Common myeloid progenitor, CD34-positive (primary cell): ENCODE measurements at places on chromosomes 4 and X.

- no peak for DNase-seq
Measured at GRCh38 chr4:11312389-11312788, 116.3 kb downstream of the HS3ST1 start.

DNA sequence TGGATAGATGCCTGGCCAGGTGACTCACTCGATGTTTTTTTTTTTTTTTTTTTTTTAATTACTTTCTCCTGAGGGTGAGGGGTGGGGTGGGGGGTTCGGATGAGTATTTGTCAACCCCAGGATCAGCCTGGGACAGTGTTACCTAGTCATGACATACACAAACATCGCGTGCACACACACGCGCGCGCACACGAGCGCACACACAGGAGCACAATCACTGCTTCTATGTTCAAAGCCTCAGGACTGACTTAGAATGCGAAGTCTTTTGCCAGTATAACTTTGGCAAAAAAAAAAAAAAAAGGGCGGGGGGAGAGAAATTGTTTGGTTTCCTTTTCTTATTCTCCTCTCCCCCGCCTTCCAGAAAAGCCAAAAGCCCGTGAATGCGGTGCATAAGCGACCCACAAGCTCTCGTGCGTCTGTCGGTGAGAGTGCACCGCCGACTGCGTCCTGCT lies 115.0 kb upstream of the TEX13C start:
- DNase-seq = peak; percentile 59

- DNase-seq = no peak
Measured at GRCh38 chrX:465418-466215, 78.9 kb upstream of the PPP2R3B start.

- DNase-seq = no peak
Measured at GRCh38 chr4:2339458-2340271, 77.8 kb upstream of the MXD4 start.

DNA sequence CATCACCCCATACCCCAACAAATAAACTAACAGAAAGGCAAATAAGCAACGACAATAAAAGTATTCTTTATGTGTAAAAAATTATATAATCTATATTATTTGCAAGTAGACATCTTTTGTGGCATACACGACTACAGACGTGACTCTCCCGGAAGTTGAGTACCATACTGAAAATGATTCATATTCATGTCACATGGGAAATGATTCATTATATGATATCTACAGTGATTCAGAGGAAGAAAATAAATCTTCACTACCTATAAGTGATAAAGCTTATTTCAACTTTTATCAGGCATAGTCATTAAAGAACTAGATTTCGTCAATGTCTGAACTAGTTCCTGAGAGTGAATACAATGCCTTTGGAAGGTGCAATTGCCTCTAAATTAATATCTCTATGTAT lies 4.6 kb upstream of the ANTXR2 start:
- peak; percentile 77 for DNase-seq

GRCh38 chrX:103329991-103330390 lies at the start of gene TCEAL7:
Gene TCEAL7, plus strand, starts transcription at chrX:103330239. Its CDS starts 1,165 bp downstream, at chrX:103331404.
- DNase-seq = no peak

- no peak for DNase-seq
Measured at GRCh38 chr4:76803522-76803921, 94.4 kb downstream of the SOWAHB start.

- peak; percentile 24 for DNase-seq
Measured at GRCh38 chr4:6641164-6641970, 882 bp downstream of the MRFAP1 start.

- no peak for DNase-seq
Measured at GRCh38 chr4:41144812-41145211, 69.5 kb downstream of the APBB2 start.

DNA sequence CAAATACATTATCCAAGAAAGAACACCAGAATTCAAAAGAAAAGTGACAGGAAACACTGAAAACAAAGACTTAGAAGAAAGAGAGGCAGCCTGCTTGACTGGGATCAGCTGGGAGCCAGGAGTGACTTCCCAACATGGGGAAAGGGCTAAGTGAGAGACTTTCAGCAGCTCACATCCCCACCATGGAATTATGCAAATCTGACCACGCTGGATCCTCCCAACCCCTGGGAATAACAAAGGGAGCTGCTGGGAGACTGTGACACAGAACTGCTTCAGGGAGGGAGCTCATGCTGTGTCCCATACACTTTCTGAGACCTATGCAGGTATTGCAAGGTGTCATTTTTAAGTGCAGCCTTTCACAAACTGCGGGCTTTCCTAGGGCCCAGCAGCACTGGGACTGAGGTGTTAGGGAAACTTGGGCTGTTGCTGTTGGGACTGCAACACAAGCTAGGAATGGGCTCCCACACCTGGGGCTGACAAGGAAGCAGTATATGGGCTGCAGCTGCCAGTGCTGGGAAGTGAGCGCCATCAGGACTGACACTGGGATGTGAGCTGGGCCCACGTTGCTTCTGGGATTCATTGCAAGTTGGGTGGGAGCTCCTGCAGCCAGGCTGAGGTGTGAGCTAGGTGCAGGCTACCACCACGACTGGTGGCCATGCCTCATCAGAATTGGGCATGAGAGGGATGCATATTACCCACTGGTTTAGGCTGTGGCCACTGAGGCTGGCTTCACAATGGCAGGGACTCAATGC lies 139.1 kb downstream of the KDR start:
- DNase-seq = no peak

DNA sequence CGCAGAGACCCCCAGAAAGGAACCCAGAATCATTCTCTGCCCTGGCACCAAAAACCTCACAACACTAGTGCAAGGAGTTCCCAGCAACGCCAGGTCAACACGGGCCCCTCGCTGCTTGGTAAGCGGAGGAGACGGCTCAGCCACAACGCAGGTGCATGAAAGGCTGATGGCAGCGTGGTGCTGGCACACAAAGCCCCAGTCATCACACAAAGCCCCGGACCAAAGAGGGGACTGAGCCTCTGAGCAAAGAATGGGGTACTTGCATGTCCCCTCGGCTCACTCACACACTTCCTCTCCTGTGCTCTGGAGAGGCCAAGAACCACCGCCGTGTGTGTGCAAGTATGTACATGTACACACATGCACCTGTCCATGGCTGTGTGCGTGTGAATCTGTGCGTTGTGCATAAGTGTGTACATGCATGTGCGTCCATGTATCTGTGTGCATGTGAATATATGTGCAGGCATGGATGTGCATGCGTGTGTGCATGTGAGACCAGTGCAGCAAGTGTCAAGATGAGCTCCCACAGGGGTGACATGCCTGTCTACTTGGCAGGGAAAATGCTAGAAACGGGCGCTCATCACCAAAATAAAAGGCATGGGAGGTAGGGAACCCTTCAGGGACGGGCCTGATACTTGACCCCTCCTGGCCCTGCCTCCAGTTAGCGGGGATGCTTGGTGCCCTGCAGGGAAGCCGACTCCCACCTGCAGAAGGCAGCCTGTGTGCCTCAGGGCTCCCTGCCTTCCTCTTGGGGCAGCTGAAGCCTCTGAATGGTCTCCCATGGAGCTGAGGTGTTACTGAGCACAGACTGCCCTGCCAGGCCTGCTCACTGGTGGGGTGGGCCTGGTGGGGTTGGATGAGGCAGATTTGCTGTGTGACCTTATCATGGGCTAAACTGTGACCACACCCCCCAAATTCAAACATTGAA lies 60.4 kb downstream of the ZFYVE28 start:
- DNase-seq = no peak

GRCh38 chr4:138107023-138107422 lies 135.1 kb downstream of the SLC7A11 start:
- DNase-seq = no peak

DNA sequence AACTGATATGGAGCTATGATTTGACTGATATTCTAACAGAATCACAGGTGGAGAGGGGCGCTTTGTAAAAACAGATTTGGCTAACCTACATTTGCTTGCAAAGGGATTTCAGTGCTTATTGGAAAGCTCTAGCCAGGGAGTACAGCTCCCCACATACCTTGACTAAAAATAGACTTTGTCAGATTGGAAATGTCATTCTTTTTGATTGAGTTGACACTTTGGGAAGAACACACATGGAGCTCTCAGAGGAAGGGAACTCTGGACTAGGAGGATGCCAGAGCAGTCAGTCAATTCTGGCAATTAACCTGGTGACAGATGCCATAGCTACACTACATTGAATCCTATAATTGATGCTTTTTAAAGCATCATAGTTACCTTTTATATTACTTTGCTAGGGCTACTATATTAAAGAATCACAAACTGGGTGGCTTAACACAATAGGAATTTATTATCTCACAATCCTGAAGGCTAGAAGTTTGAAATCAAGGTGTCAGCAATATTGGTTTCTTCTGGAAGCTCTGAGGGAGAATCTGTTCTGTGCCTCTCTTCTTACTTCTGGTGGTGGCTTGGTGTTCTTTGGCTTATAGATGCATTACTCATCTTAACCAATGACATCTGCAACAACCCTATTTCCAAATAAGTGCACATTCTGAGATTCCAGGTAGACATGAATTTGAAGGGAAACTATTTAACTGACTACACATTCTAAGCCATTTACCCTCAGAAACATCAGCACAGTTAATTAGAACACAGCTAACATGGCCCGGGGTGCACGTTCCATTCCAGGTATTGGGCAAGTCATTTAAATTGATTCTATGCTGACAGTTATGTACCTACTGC lies 8.4 kb upstream of the HERC3 start:
- DNase-seq = no peak

GRCh38 chrX:71989768-71990426 lies 79.3 kb downstream of the NHSL2 start:
- DNase-seq = no peak

- DNase-seq = peak; percentile 62
Measured at GRCh38 chr4:150960079-150960478, 55.0 kb downstream of the LRBA start.

DNA sequence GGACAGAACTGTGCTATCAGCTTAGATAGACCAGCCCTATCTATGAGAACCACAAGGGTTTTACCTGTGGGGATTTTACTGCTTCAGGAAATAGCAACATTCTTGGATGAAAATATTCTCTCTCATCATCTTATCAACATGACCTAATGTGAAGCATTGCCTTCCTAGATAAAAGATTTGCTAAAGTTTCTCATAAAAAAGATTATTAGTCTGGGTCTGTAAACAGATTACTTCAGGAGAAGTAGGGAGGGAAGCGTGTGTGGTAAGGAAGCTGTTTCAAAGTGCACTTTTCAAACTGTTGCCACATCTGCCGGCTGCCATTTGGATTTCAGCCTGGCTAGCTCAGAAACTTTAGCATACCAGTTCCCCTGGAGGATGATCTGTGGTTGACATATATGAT lies at the start of gene NOX1:
Gene NOX1, minus strand, starts transcription at position 35 of the 400 bp plus-strand sequence. CDS start 220 bp downstream, outside the sequence.
- DNase-seq = no peak

- no peak for DNase-seq
Measured at GRCh38 chrX:148416931-148417330, 83.5 kb upstream of the AFF2 start.

DNA sequence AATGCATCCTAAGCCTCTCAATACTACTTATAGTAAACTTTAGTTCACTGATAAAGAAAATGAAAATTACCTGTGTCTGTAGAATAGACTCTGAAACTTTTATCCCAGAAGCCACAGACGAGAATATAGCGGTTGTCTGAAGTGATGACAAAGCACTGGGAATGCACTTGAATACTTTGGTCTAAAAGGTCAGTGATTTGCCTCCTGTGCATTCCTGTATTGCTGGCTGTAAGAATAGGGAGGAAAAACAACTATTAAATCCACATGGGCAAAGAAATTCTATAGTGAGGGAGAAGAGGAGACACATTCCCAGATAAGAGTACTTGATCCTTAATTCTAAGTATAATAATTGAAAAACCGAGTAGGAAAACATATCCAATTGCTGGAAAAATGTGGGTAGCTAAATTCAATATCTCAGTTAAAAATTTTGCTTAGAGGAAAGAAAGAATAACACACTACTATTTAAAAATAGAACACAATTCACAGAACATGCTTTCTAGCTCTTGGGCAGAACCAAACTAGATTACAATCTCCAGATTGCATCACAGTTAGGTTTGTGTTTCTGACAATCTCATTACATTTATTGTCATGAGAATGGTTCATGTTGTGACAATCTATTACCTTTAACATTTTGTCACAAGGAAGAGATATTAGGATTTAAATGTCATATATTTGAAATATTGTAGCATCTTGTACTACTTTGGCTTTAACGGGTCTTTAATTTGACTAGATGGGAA lies 232.1 kb downstream of the DCLK2 start:
- no peak for DNase-seq

DNA sequence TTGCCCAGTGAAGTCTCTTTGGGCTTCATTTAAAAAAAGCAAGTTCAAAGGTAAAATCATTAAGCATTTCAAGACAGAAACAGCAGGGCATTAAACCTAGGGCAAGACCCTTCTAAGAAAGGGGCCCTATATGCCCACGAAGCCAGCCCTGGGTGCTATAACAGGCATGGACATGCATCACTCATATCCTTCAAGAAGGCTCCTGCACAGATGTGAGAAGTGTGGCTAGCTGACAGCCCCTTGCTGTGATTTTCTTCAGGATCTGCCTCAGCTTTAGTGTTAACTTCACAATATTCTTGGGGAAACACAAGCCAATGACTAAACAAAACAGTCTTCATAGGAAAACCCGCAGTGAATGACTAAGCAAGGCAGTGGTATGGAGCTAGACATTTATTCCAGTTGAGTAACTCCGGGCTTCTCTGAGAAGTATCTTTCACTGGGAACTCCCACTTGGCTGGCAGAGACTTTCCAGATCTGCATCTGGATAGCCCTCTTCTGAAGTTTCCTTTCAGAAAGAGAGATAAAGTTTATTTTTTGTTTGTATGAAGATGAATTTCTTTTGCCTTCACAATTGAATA lies 11.9 kb upstream of the MAOA start:
- DNase-seq = peak; percentile 69

DNA sequence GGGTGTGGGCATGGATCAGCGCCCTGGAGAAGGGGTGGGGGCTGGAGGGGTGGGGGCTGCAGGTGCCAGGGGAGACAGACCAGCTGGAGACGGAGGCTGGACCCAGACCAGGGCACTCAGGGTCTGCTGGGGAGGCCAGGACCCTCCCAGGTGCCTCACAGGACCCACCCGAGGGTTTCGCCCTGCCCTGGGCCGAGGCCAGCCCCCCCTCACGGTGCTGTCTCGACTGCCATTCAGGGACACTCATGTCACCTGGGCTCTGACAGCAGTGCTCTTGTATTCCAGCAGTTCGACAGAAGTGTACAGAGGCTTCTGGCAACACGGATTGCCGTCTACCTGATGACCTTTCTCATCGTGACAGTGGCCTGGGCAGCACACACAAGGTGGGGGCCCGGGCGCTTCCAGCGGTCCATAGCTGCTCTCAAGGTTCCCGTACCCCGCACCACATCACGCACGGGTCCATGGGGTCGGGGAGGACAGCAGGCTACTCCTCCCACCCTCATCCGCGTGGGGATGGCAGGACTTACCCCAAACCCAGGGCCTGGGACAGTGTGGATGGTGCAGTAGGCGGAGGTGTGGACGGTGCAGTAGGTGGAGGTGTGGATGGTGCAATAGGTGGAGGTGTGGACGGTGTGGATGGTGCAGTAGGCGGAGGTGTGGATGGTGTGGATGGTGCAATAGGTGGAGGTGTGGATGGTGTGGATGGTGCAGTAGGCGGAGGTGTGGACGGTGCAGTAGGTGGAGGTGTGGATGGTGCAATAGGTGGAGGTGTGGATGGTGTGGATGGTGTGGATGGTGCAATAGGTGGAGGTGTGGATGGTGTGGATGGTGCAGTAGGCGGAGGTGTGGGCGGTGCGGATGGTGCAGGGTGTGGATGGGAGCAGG lies 18.1 kb downstream of the TMEM175 start:
- DNase-seq = no peak
